ENCODE measurements at places on chromosomes 16 and 17.
A peak's percentile ranks its signal among the peaks of the same experiment; 100 is the strongest.

DNA sequence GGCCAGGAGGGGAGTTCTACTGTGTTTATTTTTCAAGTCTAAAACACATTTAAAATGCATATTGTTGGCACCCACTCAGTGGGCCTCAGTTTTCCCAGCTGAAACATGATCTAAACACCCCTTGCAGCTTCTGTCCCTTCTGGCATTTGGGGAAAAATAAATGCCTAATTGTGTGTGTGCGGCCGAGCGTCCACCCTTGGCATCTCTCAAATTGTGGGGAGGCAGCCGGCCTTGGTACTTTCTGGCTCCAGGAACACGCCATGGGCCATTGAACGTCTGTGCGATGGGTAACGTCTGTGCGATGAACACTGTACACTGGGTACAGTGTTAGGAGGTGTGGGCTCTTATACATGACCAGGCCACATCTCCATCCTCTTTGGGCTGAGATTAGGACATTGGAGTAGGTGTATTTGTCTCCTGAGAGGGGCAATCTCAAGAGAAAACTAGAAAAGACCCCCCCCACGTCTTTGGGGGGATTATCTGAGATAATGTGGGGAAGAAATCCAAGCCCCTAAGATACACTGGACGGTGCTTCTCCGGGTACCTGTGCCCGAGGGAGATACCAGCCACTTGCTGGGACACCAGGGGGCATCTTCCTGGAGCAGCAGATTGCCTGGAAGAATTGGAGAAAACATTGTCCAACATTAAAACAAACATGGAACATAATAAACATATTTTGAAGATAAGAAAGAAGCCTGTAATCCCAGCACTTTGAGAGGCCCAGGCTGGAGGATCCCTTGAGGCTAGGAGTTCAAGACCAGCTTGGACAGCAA, 54.9 kb downstream of the RAB11FIP4 start:
- DNase-seq, result no peak

- no peak for DNase-seq
Measured at GRCh38 chr16:74078511-74079231, 217.9 kb upstream of the PSMD7 start.

GRCh38 chr17:596763-597644, 117.6 kb downstream of the VPS53 start:
- DNase-seq, result no peak

GRCh38 chr17:2395258-2396181, 5.3 kb downstream of the MNT start:
- no peak for DNase-seq

DNA sequence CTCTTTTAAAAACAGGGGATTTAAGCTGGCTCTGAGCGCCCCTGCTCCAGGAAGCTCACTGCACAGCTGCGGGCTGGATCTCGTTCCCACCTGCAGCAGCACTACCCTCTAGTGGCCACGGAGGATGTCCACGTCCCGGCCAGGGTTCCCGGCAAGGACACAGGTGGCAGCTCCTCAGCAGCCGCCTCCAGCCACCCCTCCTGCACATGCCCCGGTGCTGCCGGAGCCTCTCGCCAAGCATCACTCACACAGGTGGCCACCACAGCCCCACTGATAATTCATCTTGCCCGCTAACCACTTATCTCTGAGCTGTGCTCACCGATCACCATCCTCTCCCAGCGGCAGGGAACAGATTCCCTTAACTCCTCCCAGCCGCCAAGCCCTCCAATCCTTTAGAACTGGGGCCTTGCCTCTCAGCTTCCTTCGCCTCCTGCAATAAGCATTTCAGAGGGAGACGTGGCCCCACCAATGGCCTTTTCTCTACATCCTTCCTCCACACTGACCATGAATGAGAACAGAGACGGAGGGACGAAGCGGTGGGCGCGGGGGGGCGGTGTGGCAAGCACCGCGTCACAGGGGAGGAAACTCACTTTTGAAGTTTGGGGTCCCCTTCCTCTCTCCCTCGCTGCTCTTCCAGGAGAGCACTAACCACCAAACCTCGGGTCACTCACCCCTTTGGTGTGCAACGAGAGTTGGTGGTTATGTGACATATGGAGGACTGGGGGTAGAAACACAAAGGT, 222.1 kb downstream of the RBFOX3 start:
- DNase-seq, result peak; percentile 52

- no peak for DNase-seq
Measured at GRCh38 chr17:15262291-15263205, 2.6 kb downstream of the PMP22 start.

DNA sequence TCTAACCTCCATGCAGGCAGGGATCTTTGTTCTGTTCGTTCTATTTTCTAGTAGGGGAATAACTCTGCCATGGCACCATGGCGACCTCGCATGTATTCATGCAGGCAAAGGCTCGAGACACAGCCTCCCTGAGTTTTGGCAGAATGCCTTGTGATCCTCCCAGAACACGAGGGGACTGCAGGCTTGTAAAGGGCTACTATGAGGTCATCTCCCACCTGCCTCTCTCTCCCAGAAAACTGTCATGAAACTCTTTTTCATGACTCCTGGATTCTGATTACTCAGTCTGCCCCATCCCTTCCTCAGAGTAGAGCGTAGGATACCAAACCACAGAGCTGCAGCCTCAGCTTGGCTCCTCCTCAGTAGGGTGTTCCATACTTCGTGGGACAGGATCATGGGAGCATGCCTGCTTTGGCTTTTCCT, 64.3 kb downstream of the IGF2BP1 start:
- no peak for DNase-seq

DNA sequence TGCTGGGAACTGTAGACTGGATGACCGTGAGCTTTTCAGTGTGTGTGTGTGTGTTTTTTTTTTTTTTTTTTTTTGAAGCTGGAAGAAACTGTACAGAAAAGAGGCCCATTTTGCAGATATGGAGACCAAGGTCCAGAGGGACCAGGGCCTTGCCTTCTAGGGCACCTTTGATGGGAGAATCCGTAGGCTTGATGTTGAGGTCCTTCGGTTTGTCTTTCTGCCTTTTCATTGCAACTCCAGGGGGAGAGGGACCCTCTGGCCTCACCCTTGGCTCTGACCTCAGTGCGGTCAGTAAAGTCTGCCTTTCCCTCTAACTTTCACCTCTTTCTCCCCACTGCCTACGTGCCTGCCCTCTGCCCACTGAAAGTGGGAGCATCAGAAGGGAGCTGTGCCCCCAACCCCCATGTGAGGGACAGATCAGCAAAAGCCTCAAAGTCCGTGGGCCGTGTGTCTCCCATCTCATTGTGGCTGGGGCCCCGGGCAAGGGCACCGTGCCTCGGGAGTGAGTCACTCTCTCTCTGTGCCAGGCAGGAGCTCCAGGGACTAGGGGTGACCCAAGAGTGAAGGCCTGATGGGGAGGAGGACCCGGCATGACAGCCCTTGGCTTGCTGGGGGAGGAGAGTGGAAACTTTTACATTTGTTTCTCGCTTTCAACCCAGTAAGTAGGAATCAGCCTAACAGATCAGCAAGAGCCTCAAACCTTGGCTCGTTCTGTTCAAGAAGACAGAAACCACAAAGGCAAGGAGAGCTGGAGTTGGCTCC, 123.6 kb downstream of the CMIP start:
- DNase-seq, result no peak

GRCh38 chr17:71922439-71922838, 198.4 kb upstream of the SOX9 start:
- DNase-seq, result no peak

- peak; percentile 31 for DNase-seq
Measured at GRCh38 chr17:8326511-8327302, 12.9 kb upstream of the ODF4 start.

All from Kasumi-1 (cell line).